ENCODE measurements at places on chromosomes 2 and 18.

DNA sequence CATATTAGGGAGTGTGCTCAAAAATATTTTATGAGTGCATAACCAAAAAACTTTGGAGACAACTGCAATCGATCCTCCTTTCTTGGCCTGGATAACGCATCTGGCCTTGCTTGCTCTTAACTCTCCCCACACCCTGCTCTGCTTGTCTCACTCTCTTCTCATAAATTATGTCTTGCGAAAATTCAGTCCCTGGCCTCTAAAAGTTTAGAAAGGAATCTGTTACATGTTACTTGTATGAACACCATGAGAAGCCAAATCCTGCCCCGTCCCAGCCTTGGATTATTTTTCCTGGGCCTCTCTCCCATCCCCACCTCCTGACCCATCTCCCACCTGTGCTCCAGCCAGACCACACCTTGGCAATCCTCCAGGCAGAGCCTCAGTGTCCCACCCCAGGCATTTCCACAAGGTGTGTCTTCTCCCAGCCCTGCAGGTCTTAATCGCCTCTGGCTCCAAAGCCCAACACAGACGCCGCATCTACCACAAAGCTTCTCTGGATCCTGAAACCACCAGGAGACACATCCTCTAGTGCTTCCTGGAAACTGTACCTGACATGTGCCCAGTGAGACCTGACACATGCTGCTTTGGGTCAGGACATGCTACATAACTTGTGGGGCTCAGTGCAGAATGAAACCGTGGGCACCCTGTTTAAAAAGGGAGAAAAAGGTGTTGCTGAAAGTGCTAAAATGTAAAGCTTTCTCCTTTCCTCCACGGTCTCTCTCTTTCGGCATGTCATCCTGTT is 99.6 kb upstream of the ST3GAL5 start:
- DNase-seq, result no peak

DNA sequence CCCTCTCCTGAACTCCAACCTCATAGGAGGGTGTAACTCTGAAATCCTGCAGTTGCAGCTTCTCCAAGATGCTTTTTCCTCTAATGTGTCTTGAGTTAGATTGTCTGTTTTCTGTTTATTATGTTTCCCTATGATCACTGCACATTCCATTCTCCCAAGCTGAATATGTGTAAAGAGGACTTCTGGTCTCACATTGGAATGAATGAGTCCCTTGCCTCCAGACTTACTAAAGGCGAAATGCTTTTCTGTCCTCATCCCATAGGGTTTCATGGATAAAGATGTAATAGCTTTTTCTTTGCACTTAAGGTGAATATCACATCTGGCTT is 35.5 kb upstream of the CYP27A1 start:
- DNase-seq, result no peak

DNA sequence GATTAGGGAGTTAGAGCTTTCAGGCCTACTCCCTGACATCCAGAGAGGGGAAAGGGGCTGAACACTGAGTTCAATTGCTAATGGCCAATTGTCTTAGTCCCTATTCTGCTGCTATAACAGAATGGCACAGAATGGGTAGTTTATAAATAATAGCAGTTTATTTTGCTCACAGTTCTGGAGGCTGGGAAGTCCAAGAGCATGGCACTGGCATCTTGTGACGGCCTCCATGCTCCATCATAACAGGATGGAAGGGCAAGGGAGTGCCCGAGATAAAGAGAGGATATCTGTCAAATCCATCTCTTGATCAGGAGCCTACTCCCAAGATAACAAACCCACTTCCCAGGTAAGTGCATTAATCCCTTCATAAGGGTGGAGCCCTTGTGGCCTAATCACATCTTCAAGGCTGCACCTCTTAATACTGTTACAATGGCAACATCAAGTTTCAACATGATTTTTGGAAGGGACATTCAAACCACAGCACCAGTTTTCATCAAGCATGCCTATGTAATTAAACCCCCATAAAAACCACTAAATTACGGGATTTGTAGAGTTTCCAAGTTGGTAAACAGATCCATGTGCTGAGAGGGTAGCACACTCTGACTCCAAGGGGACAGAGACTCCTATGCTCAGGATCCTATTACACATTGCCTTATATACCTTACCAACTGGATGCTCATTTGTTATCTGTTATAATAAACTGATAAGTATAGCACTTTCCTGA is 44.6 kb downstream of the BAZ2B start:
- DNase-seq, result no peak

DNA sequence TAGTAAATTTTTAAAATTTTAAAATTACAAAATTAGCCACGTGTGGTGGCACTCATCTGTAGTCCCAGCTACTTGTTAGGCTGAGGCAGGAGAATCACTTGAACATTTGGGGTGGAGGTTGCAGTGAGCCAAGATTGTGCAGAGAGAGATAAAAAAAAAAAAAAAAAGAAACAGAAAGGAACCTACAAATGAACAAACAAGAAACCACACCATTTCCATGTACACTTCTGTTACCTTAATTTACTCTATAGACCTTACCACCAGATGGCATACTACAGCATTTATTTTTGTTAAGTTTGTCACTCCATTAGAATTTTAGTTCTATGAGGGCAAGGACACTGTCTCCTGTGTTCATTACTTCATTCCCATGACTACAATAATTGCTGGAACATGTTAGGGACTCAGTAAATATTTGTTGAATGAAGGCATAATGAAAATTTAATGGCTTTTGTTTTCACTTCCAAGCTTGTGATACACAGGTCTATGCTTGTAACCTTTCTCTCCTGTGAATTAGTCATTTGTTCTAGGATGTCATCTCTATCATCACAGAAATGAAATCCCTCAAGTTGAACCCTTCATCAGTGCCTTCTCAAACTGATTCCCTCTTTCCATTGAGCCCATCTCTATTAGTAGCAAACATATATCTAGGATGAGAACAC is 76.0 kb downstream of the ARHGAP15 start:
- DNase-seq, result no peak

DNA sequence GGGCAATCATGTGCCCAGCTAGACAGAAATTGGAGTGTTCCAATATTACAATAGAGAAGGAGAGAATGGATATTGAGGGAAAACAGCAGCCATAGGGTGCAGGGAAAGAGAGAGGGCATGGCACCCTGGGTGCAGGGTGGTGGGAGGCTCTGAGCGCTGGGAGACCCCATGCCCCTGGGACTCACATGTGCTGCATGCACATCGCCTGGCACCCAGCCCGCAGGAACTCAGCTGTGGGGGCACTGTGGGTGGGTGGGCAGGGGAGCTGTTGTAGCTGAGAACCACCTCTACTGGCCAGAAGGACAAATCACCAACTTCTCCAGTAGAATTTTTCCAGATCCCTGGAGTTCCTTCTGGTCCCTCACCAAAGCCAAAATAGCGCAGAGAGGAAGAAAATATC is 7.2 kb upstream of the NEURL3 start:
- DNase-seq, result no peak

- no peak for DNase-seq
Observed at GRCh38 chr2:42139101-42139500, 30.1 kb upstream of the EML4 start.

- DNase-seq, result no peak
Observed at GRCh38 chr18:62655520-62656219, 59.7 kb upstream of the PHLPP1 start.

GRCh38 chr2:181892799-181893435 is 1.4 kb downstream of the ITPRID2 start:
- DNase-seq, result no peak

GRCh38 chr2:80592106-80592505 is 287.6 kb upstream of the LRRTM1 start:
- DNase-seq, result no peak

- DNase-seq, result no peak
Observed at GRCh38 chr2:54589340-54590215, 133.5 kb downstream of the SPTBN1 start.

DNA sequence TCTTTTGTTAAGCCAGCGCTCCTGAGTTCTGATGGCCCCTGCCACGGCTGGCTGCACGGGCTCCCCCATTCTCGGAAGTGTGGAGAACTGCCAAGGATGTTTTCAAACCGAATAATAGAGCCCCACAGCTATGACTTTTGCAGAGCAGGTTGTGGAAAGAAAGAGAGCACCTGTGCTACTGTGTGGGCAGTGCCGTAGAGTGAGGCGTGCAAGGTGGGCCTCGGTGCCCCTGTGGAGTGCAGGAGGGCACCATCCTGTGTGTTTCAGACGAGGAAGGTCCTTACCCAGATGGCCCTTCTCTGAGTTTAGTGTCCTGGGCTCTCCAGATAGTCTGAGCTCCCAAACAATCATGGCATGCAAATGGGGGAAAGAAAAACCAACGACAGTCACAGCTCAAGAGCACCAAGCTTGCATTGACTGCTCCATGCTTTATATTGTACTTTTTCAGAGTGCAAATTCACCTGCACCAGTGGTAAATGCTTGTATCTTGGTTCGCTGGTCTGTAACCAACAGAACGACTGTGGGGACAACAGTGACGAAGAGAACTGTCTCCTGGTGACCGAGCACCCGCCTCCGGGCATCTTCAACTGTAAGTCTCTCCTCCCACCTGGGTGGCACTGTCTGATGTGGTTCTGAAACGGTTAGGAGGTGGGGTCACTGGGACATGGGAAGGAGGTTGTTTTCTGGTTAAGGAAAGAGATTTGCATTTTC is 219.4 kb downstream of the LDLRAD4 start:
- no peak for DNase-seq

DNA sequence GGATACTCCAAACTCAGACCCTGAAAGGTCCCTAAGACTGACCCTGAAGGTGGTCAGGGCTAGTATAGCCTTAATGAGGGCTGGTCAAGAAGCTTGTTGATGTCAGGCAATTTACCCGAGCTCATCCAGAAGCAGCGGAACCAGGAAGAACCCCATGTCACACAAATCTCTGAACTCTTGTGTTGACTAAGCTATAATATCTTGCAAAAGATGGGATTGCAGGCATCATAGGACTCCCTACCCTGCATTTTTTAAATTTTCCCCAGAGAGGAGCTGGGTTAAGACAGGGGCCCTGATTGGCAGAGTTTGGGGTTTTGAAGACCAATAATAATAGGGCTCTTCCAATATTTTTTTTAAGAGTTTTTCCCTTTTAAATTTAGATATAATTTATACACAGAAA is 2.0 kb upstream of the PLEKHB2 start:
- no peak for DNase-seq

GRCh38 chr2:208929139-208929864 is 494.5 kb upstream of the MAP2 start:
- no peak for DNase-seq

DNA sequence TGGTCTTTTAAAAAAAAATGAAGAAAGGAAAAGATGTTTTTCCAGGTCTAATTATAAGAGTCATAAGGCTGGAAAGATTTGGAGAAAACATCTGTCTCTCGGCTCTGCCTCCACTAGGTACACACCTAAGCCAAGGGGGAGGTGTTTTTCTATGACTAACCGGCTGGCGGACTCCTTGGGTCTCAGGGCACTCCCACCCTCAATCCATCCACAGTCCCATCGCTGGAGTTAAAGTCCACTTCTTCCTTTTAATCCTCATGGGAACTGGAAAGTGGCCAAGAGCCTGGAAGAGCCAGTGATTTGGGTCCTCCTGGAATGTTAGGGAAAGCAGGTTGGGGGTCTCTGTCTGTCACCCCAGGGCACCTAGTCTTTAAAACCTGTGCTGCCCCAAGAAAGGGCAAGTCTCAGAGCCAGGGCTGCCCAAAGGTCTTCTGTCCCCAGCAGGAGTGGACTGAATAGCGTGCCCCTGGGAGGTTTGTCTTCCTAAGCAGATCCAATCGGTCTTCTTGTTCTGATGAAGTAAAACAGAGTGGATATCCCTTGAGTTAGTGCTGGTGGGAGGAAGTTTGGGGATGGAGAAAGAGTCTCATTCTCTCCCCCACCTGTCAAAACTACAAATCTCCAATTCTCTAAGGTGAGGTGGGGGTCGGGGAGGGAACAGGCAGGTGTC is 66.4 kb downstream of the MCFD2 start:
- no peak for DNase-seq

DNA sequence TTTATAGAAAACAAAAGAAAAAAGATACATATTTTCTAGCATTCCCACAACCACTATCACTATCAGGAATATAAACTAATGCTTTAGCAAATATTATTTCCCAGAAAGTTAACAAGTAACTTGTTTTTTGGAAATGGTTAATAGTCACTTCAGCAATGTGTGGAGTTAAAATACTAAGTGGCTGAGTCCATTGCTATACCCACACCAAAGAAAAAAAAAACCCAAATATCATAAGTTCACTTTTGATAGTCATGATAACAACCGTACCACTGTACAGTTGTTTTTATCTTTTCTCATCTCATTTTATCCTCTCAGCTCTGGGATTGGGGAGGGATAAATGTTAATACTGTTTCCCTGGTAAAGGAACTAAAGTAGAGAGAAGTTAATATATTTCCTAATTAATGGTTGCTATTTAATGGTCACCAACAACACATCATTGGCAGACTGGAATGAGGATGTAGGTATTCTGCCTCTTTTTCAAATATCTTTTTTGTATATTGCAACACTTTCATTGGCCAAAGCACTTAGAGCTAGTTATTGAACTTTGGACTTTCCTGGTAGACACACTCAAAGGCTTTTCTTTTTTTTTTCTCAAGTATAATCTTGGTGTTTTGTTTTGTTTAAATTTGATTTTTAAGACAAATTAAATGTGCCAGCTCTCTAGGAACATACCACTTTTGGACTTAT is 18.4 kb upstream of the KANSL1L start:
- no peak for DNase-seq

GRCh38 chr2:46748735-46749531 is 166.7 kb downstream of the MCFD2 start:
- DNase-seq, result no peak

GRCh38 chr2:137910641-137911040 is 53.6 kb upstream of the HNMT start:
- no peak for DNase-seq

GRCh38 chr2:131156452-131157149 is 51.5 kb downstream of the PLEKHB2 start:
- DNase-seq, result no peak

- no peak for DNase-seq
Observed at GRCh38 chr2:22185251-22185650, 1061.5 kb downstream of the TDRD15 start.

GRCh38 chr2:21331625-21332370 is 208.0 kb downstream of the TDRD15 start:
- no peak for DNase-seq

- DNase-seq, result no peak
Observed at GRCh38 chr2:32632089-32632488, 4.2 kb downstream of the TTC27 start.

DNA sequence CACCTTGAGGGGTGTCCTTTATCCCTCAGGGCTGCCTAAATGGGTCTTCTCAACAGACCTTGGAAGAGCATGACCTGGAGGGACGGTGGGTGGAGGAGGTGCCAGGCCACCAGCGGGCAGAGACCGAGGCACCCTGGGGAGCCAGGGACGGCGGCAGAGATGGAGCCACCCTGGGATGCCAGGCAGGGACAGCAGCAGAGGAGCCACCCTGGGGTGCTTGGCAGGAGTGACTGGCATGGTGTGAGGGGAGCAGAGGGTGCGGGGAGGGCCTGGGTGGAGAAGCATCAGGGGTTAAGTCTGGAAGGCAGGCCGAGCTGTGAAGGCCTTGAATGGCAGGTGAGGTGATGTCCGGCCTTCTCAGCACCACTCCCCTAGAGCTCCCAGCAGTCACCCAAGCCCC is 56.1 kb downstream of the CIB4 start:
- no peak for DNase-seq

GRCh38 chr18:58476516-58477256 is 152.2 kb downstream of the ALPK2 start:
- no peak for DNase-seq

All from tibial nerve (tissue), 4 donors.